ENCODE measurements at places on chromosomes 5 and 9. TPM values are rescaled to one million over a fixed set of nuclear protein-coding genes. Genes with fewer than 3 reads are reported as not detected.

The HRH2 gene
- total RNA-seq, result 0.36 TPM

The ZNF346 gene
- total RNA-seq, result 19.2 TPM

The ADGRV1 gene
- total RNA-seq, result not detected

- no peaks in the 10 kb centered on the region for H3K27me3 ChIP-seq
- DNase-seq, result peak; percentile 52
- peak overlapping the region; percentile 86 for H3K27ac ChIP-seq
- no peak overlapping the region for H3K4me3 ChIP-seq
Observed at GRCh38 chr9:16028548-16028947, 475.7 kb downstream of the CCDC171 start.

DNA sequence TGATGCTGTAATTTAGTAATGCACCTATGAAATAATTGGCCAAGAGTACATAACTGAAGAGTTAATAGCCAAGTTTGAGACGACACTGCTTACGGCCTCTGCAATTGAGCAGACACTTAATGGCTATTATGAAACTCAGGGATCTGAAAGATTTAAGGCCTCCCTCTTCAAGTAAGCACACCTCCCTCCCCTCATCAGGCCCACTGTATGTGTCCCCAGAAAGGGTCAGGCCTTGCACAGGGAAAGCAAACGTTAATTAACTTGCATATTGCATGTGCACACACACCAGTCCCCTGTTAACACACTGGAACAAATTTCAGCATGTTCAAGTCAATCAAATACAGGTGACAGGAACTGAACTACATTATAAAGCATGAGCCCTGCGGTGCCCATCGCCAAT, 163.6 kb downstream of the SPOCK1 start:
- no peaks in the 10 kb centered on the region for H3K36me3 ChIP-seq
- no peak overlapping the region for H3K27ac ChIP-seq
- H3K27me3 ChIP-seq, result no peaks in the 10 kb centered on the region
- H3K4me1 ChIP-seq, result no peaks in the 10 kb centered on the region
- H3K4me3 ChIP-seq, result no peak overlapping the region

DNA sequence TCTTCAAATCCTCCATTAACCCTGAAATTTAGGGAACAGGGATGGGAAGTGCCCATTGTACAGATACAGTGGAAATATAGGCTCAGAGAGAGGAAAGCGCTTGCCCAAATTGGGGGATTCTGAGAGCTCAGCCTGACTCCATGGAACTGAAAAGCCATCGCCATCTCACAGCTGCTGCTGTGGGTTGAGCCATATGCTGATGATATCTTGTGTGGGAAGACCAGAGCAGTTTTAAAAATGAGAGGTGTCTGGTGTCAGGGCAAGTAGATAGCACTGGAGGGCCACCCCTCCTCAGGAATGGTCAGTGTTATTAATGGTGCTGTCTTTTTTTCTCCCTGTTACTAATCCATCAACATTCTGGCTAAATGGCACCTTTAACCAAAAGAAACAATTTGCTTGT, 50.9 kb upstream of the C5orf58 start:
- H3K36me3 ChIP-seq, result no peaks in the 10 kb centered on the region
- H3K4me3 ChIP-seq, result no peak overlapping the region
- DNase-seq, result no peak
- H3K4me1 ChIP-seq, result no peaks in the 10 kb centered on the region
- peaks cover 4% of the 10 kb centered on the region for H3K27me3 ChIP-seq
- H3K27ac ChIP-seq, result no peak overlapping the region

GRCh38 chr5:134507452-134507851, 18.0 kb upstream of the JADE2 start:
- H3K36me3 ChIP-seq, result no peaks in the 10 kb centered on the region
- H3K27ac ChIP-seq, result no peak overlapping the region
- no peaks in the 10 kb centered on the region for H3K27me3 ChIP-seq

- H3K4me3 ChIP-seq, result no peak overlapping the region
- H3K27me3 ChIP-seq, result peaks cover 18% of the 10 kb centered on the region
- no peak overlapping the region for H3K27ac ChIP-seq
- H3K36me3 ChIP-seq, result no peaks in the 10 kb centered on the region
- H3K4me1 ChIP-seq, result no peaks in the 10 kb centered on the region
- no peak for DNase-seq
Observed at GRCh38 chr5:181098762-181099601, 32.0 kb downstream of the OR2V1 start.

- no peak for DNase-seq
- no peak overlapping the region for H3K4me3 ChIP-seq
- H3K36me3 ChIP-seq, result peaks cover 8% of the 10 kb centered on the region
- H3K27ac ChIP-seq, result no peak overlapping the region
- H3K4me1 ChIP-seq, result no peaks in the 10 kb centered on the region
Observed at GRCh38 chr9:112997236-112997941, 14.6 kb downstream of the ZNF883 start.

DNA sequence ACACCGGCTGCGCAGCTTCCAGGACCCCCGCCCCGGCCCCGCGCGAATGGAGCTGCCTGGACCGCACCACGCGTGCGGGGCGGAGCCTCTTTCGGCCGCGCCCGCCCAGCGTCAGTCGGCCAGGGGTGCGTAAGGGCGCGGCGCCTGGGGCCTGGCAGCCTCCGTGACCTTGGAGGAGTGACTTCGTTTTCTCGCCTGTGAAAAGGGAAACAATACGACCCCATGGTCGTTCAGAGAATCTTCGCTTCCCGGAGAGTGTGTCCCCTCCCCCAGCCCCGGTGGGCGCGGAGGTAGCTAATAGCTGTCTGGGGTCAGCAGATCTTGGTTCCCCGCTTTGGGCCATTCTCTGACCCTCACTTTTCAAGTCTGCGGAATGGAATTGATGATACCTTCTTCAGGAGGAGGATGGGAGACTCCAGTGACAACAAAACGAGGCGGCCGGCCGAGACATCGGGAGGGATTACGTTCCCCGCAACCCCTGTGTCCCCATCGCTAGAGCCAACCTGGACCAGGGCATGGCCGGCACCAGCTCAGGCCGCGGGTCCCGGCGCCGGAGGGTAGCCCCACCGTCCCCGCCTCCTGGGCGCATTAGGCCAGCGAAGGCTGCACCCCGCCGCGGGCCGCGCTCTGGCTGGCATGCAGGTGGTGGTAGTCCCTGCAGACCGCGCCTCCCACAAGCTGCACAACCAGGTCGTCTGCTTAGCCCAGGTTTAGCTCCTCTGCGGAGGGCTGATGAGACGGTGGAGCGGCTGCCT, 5.5 kb upstream of the CDHR2 start:
- H3K4me3 ChIP-seq, result peak overlapping the region; percentile 76
- H3K27ac ChIP-seq, result no peak overlapping the region
- peaks cover 5% of the 10 kb centered on the region for H3K4me1 ChIP-seq
- peak; percentile 86 for DNase-seq
- no peaks in the 10 kb centered on the region for H3K36me3 ChIP-seq

DNA sequence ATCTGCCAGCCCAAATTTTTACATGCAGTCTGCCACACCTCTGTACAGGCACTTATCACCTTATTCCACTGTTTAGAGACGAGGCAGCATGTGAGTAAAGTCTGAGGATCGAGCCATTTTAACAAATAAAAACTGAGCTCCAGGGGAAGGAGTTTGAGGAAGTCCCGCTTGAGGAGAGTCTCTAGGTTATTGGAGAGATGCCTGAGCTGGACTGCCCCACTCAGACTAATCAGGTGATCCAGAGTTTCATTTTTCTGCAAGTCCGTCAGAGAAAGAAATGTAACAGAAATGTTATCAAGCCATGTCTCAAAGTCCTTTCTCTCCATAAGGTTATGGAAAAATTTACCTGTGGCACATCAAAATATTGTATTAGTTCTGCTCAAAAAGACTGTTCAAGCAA, 5.3 kb downstream of the FBXW2 start:
- H3K36me3 ChIP-seq, result peaks cover 24% of the 10 kb centered on the region
- H3K27me3 ChIP-seq, result no peaks in the 10 kb centered on the region
- no peak overlapping the region for H3K4me3 ChIP-seq
- peak; percentile 72 for DNase-seq
- H3K4me1 ChIP-seq, result peaks cover 14% of the 10 kb centered on the region

DNA sequence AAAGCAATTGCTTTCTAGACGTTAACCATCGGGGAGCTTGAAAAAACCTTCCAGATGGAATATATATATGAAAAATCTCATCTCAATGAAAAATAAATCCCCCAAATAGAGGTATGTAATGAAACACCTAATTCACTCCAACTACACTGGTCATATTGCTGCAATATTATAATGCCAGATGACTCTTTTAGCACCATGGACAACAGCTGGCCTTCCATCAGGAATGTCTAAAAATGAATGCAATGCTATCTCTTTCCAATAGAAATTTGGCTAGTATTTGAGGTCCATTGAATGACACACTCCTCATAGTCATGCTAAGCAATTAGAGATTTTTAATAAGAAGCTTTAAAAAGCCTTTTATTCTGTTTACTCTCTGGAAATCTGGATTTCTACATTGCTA, 340.2 kb upstream of the BRINP1 start:
- no peaks in the 10 kb centered on the region for H3K27me3 ChIP-seq
- H3K4me1 ChIP-seq, result no peaks in the 10 kb centered on the region
- no peak overlapping the region for H3K4me3 ChIP-seq
- DNase-seq, result no peak
- no peaks in the 10 kb centered on the region for H3K36me3 ChIP-seq

- H3K27ac ChIP-seq, result no peak overlapping the region
- H3K36me3 ChIP-seq, result no peaks in the 10 kb centered on the region
- H3K4me1 ChIP-seq, result no peaks in the 10 kb centered on the region
Observed at GRCh38 chr5:111158105-111158744, 66.0 kb upstream of the CAMK4 start.

All from osteoblast (primary cell).